Stimulated activated CD4-positive, alpha-beta T cell treated with anti-CD3 and anti-CD28 coated beads, Interleukin-15, amount 100 ng/mL, for 48 hours (primary cell): ENCODE measurements at places on chromosomes 7 and 10.

GRCh38 chr10:99593312-99593711, 26.9 kb downstream of the SLC25A28 start:
- no peak for DNase-seq

DNA sequence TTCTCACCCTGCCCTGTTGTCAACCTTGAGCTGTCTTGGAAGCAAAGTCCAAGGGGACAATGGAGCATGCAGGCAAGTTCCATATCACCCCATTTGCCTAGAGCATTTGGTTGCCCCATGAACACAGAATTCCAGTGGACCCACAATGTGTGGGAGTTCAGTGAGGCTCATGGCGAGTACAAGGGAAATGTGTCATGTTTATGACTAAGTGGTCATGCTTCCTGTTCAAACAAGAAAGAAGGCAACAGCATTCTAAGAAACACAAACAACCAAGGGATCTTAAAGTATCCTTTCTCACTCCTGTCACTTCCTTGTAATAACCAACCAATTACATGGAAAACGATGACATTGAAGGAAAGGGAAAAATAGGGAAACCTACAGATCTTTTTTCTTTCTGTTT, 513.0 kb downstream of the INHBA start:
- no peak for DNase-seq

- no peak for DNase-seq
These were observed 28.4 kb upstream of the AGK start for GRCh38 chr7:141522657-141523342.

DNA sequence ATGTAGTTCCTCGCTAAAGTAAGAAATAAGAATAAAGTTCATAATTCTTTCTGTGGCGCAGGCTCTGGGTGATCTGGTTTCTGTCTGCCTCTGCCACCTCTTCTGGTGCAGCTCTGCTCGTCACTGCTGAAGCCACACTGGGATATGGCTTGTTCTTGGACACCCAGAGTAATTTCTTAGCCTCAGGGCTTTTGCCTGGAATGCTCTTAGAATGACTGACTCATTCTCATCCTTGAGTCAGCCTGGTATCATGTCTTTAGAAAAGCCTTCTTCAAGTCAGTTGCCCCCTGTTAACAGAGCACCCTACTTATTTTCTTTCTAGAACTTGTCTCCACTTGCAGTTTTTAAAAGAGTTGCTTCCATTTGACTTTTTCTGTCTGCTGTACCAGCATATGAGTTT, 2.0 kb downstream of the ZSCAN25 start:
- DNase-seq, result no peak

DNA sequence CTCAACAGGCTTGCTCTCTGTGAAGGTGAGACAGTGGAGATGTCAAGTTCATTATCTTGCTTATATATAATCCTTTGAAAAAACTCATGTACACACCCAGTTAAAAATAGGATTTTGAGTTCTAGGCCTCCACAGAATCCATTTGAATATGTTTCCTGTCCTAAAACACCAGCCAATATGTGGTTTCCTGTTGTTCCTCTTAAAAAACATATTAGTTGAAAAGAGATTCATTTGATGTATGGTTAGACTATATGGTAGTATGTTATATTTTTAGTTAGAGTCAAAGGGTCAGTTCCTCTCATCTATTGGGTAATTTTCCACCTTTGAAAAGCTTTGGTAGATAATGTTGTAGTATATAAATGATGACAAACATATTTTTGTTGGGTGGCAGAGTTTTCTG, 16.0 kb downstream of the PPP1R9A start:
- DNase-seq, result no peak

- no peak for DNase-seq
These were observed 24.3 kb downstream of the SLC25A28 start for GRCh38 chr10:99595770-99596465.

DNA sequence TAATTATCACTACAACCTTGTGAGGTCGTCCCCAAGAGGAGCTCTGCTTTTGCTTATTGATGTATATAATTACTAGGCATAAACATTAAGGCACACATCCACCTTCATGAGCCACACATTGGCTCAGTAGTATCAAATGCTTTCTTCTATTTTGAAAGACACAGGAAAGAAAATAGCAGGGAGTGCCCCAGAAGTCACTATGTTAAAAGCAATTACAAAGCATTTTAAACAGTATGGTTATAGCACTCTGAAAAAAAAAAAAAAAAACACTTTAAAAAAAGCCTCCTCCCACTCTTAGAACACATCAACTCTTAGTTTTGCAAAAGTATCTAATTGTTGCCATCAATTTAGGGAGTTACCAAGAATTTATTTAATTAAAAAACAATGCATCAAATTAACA, 474.2 kb downstream of the PARD3 start:
- no peak for DNase-seq

DNA sequence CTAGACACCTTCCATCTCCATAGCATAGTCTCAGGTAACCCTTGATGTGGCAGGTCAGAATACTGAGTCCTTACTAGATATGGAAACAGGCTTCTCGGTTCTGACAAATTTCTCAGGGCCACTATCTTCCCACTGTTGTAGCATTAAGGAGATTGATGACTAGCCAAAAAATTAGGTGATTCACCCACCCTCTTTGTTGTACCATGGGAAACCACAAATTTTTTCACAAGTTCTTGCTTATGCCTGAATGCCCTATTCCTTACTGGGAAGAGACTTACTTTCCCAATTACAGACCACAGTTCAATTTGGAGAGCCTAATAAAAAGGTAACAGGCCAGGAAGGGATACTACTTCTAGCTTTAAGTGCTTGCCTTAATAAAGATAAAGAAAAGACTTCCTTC, 948.8 kb downstream of the GRM8 start:
- DNase-seq, result no peak

GRCh38 chr7:105678811-105679495, 97.7 kb upstream of the EFCAB10 start:
- DNase-seq, result no peak

GRCh38 chr7:144388950-144389349, 14.5 kb downstream of the NOBOX start:
- no peak for DNase-seq

DNA sequence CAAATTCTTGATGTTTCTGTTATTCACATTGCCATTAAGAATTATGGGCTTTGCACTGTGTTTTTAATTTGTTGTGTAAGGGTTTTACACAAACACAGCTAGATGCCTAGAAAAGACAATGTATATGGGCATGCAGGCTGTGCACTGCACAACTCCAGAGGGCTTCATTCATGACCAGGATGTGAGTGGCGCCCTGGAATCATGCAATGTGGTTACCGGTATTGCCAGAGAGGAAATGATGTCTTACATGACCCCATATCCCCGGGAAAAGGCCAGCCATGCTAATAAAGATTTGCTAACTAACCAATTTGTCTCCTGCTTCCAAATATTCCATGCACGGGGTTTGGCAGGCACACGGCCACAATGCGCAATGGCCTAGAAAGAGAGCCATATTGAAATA, 16.9 kb downstream of the KCNMA1 start:
- no peak for DNase-seq

DNA sequence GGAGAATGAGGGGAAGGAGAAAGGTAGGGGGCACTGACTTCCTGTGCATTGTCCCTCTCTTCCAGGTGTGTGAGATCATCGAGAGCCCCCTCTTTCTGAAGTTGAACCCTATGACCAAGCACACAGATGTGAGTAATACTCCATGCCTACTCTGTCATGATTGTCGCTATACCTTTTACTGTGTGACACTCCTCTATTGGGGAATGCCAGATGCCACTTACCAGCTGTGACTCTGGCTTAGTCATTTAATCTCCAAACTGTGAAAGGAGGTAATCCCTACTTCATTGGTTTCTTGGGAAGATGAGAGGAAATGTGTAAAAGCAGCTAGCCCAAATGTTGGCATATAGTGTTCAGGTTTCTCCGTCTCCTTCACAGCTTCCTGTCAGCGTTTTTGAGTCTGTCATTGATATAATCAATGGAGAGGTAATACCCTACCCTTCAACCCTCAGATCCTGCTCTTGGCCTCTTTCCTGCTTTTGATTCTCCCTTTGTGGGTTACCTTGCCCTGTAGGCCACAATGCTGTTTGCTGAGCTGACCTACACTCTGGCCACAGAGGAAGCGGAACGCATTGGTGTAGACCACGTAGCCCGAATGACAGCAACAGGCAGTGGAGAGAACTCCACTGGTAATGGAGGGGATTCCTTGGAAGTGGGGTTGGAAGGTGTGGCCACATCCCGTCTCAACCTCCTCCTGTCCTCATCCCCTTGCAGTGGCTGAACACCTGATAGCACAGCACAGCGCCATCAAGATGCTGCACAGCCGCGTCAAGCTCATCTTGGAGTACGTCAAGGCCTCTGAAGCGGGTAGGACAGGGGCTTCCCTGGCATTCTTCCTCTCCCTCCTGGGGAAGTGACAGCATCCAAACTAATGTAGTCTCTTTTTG, 2.0 kb downstream of the COPS6 start:
- DNase-seq, result no peak

- no peak for DNase-seq
These were observed 57.9 kb downstream of the ZNF438 start for GRCh38 chr10:30973737-30974136.
